ENCODE measurements at places on chromosomes 16 and 17. TPM values are rescaled to one million over a fixed set of nuclear protein-coding genes. Genes with fewer than 3 reads are reported as not detected.
A peak's percentile ranks its signal among the peaks of the same experiment; 100 is the strongest.

DNA sequence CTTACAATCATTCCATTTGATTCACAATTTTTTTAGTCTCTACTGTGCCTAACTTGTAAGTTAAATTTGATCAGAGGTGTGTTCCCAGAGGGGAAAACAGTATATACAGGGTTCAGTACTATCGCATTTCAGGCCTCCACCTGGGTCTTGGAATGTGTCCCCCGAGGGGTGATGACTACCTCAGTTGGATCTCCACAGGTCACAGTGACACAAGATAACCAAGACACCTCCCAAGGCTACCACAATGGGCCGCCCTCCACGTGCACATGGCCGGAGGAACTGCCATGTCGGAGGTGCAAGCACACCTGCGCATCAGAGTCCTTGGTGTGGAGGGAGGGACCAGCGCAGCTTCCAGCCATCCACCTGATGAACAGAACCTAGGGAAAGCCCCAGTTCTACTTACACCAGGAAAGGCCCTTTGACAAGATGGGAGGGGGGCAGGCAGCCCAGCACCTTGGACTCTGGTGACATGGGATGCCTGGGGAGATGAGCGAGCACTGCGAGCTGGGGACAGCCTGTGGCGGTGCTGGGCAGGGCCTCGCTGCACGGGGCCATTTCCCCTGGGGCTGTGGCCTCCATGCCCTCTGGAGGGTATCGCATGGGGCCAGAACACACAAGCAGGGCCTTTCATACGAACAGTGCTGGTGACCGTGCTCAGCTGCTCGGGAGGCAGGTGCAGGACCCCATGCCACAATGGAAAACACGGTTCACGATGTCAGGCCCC lies 33.9 kb downstream of the PDIA2 start:
- no peak for DNase-seq

DNA sequence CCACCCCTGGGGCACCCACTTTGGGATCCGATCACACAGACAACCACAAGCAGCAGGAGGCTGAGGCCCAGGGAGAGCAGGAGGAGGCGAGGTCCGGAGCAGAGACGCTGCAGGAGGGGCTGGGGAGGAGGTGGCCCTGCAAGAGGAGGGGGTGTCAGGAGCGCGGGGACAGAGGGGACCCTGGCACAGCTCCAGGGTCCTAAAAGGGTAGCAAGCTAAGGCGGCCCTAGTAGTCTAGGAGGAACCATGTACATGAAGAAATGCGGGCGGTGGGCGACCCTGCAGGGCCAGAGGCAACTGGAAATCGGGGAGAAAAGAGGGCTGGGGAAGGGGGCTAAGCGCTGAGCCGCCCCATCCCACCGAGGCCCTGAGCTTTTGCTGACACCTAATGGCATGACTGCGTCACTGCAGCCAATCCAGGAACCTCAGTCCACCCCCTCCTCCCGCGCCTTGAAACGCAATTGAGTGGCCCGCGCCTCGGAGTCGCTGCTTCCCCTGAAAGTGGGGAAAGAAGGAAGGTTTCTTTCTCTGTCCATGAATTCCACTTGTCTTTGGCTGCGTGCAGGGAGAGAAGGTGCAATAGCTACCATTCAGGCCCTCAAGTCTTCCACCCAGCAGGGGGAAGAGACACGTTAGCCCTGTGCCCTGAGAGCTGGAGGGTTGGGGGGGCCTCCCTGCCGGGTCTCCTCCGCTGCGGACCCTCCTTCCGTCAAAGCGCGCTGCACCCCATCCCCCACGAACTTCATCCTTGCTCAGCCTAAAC lies 1.8 kb downstream of the ASGR1 start:
- DNase-seq = peak; percentile 88

DNA sequence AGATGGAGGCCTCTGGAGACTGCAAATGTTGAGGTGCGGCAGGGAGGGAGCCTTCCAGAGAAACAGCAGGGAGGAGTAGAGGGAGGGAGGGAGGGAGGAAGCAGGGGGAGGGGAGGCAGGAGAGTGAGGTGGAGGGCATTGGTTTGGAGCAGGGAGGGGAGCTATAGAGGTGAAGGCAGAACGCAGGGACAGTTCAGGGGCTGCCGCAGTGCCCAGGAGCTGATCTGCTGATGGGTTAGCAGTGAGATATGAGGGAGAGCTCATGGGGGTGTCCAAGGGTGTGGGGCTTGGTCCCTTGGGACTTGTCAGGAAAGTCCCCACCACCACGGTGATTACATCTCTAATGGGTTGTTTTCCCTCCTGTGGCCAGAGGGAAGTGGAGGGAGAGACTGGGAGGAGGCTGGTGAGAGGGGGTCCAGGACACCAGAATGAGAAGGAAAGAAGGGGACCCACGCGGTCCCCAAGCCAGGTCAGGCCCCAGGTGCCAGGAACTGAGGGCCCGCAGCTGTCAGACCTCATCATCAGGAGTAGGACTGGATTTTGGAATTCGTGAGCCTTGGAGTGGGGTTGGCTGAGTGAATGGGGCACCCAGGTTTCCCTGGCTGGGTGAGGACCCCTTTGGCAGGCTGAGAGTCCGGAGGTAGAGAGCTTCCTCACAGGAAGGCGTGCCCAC lies 11.2 kb downstream of the CA4 start:
- no peak for DNase-seq

KRT25 gene
- not detected for polyA plus RNA-seq

CCL23 gene
- 0.30 TPM for polyA plus RNA-seq

STAT5A gene
- polyA plus RNA-seq = 6.6 TPM

ZNF263 gene
- polyA plus RNA-seq = 53.0 TPM

TEX14 gene
- polyA plus RNA-seq = 0.62 TPM

GRCh38 chr17:27608328-27609230 lies 22.4 kb upstream of the LGALS9 start:
- DNase-seq = no peak

DNA sequence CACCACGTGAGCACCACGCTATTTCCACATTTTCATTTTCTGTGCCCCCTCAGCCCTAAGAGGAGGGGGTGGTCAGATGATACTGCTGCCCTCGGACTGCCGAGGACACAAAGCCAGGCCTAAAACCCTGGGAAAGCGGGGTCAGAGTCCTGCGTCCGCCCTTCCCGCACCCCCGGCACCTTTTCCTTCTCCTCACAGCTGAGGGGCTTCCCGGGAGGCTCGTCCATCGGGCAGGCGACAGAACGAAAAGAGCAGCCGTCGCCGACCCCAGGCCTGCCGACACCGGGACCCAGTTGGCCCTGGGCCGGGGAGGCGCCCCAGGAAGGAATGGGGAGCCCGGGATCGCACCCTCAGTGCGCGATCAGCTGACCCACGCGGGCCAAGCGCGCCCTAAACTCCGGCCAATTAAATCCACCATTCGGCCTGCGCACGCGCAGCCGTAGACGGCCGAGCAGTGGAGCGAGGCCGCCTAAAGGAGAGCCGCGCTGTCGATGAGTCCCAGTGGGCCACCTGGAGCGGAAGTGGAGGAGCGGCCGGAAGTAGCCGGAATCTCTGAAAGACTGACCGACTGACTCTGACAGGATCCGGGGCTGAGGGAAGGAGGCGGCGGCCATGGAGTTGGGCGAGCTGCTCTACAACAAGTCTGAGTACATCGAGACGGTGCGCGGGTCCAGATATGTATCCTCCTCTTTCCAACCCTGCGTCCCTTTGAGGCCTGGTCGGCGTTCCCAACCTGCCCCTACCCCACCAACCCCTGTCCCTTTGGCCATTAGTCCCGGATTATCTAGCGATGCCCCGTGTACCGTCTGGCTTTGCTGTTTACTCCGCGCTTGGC lies at the start of the genes DCTN5 and PALB2:
Gene DCTN5 (plus strand): TSS at position 536 of the 835 bp plus-strand sequence. CDS start 77 bp downstream, at position 613.
Gene PALB2 (minus strand): TSS at position 380 of the 835 bp plus-strand sequence. CDS start 153 bp downstream, at position 227.
- peak; percentile 88 for DNase-seq

C16orf92 gene
- not detected for polyA plus RNA-seq

- no peak for DNase-seq
Measured at GRCh38 chr17:64964796-64965195, 45.5 kb upstream of the LRRC37A3 start.

DNA sequence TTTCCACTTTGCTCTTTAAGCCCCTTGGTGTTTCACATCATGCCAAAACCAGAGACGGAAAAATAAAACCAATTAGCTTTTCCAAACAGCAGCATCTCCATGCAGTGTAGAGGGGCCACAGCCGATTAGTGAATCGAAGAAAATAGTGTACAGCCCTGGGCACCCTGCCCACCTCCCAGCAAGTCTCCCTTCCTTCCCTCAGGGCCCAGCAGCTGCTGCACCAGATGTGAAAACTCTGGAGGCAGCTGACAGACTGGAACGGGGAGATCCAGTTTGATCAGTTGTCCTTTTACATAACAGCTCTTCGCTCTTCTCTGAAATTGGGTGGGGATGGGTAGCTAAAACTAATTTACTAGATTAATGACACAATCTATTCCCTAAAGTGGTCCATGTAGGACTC lies 19.3 kb downstream of the TMEM11 start:
- DNase-seq = no peak

KRT39 gene
- polyA plus RNA-seq = not detected

GRCh38 chr16:61324044-61324443 lies 712.2 kb downstream of the CDH8 start:
- DNase-seq = no peak

DNA sequence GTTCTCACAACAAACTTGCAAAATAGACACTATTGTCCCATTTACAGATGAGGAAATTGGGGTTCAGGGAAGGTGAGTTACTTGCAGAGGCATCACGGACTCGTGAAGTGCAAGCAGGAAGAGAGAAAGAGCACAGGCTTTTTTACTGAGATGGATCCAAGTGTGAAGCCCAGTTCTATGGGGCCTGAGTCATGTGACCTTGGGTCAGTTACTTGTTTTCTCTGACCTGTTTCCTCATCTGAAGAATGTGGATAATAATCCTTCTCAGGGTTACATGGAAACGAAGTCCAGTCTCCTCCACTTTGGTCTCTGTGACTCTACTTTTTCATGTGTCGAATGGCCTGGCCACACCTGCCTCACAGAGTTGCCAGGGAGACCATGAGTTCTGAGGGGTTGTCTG lies 134.4 kb downstream of the SPACA3 start:
- no peak for DNase-seq

DNA sequence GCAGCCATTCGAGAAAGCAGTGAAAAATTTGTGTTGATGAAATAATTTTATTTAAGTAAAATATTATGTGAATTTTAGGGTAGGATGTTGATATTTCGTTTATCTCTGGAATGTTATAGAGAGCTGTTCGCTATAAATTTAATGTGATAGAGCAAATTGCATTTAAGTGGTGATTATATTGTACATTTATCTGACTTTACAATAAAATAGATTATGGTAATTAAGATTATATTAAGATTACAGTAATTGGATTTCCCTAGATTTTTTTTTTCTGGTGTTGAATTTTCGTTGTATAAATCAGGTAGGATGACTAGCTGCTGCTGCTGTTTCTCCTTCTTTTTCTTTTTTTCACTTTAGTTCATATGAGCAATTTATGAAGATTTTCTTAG lies 71.0 kb downstream of the AATF start:
- DNase-seq = no peak

ADAD2 gene
- polyA plus RNA-seq = 0.31 TPM

GRCh38 chr17:80611816-80612215 lies 67.2 kb downstream of the RPTOR start:
- DNase-seq = no peak

DNA sequence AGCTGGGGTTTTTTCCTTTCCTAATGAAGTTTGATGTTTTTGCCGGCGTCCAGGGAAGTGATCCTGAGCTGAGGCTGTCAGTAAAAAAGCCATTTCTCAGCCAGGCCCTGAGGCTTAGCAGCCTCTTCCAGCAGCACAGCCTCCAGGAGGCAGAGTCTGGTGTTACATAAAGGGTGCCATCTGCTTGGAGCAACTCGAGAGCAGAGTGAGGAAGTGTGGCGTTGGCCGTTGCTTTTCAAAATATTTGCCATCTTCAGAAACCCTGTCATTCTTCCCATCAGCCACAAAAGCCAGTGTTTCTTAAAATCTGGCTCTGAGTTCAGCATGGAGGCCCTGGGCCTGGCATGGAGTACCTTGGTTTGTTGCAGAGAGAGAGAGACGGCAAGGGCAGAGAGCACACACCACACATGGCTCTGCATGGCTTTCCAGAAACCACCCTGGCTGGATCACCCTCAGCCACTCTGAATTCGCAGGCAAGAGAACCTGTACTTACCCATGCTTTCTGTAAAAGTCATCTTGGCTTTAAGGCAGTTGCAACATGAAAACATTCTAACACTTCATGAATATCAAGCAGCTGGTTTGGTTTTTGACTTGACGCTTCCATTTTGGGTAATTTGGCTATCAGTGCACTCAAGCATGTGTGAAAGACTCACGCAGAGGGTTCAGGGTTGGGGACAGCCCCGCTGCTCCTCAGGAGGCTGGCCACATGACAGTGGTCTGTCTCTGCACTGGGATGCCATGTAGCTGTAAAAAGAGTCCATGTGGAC lies 21.0 kb downstream of the PMM2 start:
- DNase-seq = no peak

- no peak for DNase-seq
Measured at GRCh38 chr16:23953476-23953875, 117.7 kb downstream of the PRKCB start.

GRCh38 chr16:68645494-68646388 lies 631 bp downstream of the CDH3 start:
- DNase-seq = no peak

GRCh38 chr17:83119987-83120864 lies 40.8 kb downstream of the METRNL start:
- DNase-seq = no peak

DNA sequence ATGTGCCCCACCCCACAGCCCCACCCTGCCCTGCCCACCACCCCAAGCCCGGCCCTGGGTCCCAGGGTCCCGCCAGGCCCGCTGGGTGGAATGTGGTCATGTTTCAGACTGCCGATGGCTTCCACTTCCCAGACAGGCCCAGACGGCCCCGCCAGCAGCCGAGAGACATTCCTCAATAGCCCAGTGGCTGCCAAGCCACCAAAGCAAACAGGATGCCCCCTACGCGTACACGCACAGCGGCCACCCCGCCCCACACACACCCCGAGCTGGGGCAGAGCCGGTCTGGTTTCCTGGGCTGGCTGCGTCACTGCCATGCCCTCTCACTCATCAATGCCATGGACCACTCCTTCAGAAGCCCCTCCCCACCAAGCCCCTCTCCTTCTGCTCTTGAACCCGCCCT lies 1.2 kb upstream of the KRT17 start:
- no peak for DNase-seq

GRCh38 chr16:4917117-4917516 lies 19.8 kb downstream of the PPL start:
- no peak for DNase-seq

DNA sequence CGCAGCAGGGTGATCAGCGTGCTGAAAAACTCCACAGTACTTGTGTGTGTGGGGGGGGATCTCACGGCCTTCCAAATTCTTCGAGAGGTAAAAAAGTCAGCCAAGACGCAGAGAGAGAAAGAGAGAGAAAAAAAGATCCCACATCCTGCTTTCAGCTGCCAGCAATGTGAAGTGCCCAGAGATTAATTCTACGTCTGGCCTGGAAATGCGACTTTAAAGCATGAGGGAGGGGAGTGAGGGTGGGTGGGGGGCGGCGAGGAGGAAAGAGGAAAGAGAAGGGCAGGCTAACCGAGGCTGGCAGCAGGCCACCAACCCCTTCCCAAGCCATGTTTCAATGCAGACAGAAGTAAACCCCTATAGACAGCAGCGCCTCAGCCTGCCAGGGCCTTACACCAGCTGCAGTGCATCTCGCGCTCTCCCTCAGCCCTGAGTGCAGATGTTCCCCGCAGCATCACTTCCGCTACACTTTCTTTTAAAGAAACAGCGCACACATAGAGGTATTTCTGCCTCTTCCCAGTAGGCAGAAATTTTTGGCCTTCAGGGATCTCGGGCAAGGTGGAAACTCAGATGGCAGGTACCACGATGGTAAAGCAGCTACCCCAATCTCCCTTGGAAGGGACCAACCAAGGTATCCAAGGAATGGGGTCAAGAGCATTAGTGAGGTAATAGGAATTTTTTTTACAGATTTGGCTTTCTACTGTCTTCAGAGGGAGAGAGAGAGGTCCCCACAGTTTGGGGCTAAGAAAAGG lies 87.8 kb downstream of the SMG6 start:
- peak; percentile 62 for DNase-seq
